ENCODE measurements at places on chromosomes 7 and 10.

GRCh38 chr10:109819807-109820206 lies 103.5 kb downstream of the XPNPEP1 start:
- no peak for DNase-seq

DNA sequence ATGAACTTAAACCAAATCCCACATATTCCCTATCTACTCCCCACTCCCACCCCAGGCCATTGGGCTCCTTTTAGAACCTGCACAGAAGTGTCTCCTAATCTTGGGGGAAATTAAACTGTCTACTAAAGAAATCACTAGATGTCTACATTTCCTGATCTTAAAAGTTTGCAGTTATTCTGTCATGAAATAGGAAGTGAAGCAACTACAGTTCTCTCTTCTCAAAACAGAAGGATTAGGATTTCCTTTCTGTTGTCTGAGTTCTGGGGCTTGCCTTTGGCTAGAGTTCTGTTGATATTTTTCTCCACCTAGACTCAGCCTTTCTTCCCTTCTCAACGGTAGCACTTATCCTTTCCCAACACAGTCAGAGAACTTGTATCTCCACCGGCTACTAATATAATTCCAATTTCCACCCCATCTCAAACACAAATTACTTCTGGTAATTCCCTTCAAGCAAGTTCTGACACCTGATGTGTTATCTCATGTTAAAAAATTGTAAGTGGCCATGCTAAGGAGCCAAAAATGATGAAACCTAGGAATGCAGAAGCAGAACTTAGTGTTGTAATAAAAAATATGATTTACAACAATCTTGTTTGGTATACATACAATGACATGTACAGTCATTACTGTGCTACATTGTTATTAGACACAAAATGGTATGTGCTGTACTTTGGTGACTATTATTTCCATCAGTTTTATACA lies 12.1 kb downstream of the OR9A4 start:
- no peak for DNase-seq

- no peak for DNase-seq
Observed at GRCh38 chr10:49837685-49838084, 75.6 kb upstream of the OGDHL start.

DNA sequence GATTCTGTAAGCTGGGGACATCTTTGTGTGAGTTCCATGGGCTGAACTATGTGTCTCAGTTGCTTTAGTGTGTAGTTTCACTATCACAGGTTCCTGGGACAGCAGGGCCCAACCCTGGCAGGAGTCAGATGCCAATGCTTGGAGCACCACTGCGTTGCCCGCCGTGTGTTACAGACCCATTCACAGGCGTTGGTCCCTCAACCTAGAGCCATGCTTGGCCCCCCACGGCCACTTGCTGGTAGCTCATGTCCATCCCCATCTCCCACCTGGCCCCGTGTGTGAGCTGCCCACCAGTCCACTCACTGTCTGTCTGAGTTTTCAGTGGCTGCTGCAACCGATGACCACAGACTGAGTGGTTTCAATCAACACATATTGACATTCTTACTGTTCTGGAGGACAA lies 546.9 kb downstream of the TCERG1L start:
- no peak for DNase-seq

GRCh38 chr10:43249962-43250614 lies 16.8 kb downstream of the RASGEF1A start:
- DNase-seq = no peak

GRCh38 chr10:77188000-77188395 lies 449.6 kb downstream of the KCNMA1 start:
- DNase-seq = no peak

GRCh38 chr10:27724287-27724686 lies 21.3 kb downstream of the MKX start:
- DNase-seq = no peak

DNA sequence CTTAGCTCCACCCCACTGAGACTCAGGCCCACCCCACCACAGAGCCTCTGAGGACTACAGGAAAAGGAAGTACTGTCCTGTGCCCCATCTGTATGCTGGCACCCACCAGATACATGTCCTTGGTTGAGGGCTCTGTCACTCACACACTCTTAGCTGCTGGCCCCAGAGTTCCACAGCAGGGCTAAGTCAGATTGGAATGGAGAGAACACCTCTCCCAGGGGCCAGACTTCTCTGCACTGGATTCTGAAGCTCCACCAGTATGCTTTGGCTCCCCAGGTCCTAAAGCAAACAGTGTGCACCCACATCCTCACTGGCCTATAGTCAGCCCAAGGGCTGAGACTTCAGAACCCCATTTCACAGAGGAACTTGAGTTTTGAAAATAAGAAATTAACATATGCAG lies 103.2 kb upstream of the PPP2R2D start:
- DNase-seq = no peak

DNA sequence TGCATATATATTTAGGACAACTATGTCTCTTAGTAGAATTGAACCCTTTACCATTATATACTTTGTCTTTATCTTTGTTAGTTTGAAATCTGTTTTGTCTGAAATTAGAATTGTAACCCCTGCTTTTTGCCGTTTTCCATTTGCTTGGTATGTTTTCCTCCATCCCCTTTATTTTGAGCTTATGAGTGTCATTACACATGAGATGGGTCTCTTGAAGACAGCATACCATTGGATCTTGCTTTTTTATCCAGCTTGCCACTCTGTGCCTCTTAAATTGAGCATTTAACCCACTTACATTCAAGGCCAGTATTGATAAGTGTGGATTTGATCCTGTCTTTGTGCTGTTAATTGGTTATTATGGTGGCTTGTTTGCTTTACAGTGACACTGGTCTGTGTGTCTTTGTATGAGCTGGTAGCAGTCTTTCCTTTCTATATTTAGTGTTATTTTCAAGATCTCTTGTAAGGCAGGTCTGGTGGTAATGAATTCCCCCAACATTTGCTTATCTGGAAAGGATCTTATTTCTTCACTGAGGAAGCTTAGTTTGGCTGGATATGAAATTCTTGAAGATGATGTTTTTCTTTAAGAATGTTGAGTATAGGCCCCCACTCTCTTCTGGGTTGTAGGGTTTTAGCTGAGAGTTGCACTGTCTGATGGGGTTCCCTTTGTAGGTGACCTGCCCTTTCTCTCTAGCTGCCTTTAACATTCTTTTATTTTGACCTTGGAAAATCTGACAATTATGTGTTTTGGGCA lies 149.5 kb downstream of the AHR start:
- no peak for DNase-seq

DNA sequence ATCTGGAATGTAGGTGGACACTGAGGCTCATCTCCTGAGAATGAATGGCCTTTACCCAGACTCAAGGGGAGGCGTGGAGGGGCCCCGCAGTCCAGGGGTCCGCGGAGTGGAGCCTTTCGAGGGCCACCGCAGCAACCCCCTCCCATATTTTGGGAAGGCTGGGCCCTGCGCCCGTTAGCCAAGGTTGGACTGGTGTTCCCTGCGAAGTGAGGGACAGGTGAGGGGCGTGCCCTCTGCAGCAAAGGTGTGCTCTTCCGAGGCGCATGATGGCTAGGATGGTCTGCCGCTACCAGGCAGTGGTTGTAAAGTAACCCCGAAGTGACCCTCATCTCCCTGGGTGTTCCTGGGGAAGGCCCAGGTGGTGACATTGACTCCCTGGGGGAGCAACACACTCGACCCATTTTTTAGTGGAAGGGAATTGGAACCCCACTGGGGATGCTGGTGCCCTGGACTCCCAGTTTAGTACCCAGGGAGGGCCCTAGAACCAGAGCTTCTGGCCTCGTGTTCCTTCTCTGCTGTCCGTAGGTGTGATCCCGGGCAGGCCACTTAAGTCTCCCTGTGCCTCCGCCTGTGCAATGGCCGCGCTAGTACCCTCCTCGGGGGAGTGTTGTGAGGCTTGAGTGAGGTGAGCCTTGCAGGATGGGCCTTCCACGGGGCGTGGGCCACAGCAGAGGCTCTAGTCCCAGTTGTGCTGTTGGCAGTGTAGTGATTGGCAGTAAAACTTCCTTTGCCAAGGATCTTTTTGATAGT lies 779 bp downstream of the FAM241B start:
- DNase-seq = no peak

- no peak for DNase-seq
Observed at GRCh38 chr10:132293813-132294520, 13.8 kb downstream of the STK32C start.

GRCh38 chr7:104207348-104207730 lies 474 bp downstream of the ORC5 start:
- no peak for DNase-seq

DNA sequence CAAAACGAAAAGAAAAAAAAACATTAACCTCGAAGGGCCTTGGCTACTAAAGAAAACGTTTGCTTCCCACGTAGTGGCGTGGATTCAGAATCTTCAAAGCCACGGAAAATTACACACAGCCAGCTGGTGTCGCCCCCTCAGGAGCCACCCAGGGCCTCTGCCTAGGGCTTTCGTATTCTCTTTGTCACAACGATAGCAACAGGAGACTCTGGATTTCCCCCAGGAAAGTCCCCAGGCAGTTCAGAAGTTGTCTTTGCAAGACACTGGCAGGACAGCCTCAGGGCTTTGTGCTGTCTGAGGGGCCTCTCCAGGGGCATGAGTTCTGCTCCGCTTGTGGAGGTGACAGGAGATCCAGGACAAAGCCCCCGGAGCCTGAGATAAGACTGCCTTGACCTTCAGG lies 150.2 kb upstream of the INSYN2A start:
- DNase-seq = no peak

GRCh38 chr7:20241194-20241910 lies 24.2 kb upstream of the MACC1 start:
- DNase-seq = no peak

- no peak for DNase-seq
Observed at GRCh38 chr7:51965454-51965853, 648.8 kb upstream of the COBL start.

DNA sequence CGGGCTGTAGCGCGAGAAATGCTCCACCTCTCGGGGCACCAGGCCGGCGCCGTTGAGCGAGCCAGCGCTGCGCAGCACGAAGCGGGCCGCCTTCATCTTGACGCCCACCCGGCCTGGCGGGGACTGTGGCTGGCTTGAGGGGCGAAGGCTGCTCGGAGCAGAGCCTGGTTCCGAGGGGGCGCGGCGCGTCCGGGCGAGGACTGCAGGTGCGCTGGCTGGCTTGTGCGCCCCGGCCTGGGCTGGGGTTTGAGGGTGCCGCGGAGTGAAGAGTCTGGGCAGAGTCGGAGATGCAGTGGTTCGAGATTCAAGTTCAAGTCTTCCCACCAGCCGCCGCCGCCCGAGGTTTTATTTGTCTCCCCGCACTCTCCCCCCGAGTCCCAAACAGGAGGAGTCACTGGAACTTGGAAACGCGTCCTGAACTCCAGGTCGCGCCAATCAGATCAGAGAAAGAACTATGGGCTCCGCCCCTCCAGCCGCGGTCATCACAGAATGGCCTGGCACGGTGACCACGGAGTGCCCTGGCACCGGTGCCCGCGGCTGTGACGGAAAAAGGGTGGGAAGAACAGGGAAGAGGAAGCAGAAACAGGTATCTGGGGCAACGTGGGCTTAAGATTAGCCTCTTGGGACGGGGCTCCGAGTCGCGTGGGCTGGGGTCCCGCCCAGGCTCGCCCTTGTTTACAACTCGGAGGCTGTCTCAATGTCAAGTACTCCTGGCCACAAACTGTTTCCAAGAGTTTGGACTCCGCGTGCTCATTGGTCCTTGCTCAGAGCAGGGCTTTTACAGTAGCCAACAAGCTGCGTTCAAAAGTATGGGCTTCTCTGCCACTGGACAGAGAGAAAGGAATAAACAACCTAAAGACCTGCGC lies at the start of gene PDK4:
Gene PDK4, minus strand, starts transcription at position 319 of the 866 bp plus-strand sequence. Its CDS starts 223 bp downstream, at position 96.
- DNase-seq = no peak

GRCh38 chr10:125034675-125035074 lies 92.8 kb downstream of the ZRANB1 start:
- no peak for DNase-seq

DNA sequence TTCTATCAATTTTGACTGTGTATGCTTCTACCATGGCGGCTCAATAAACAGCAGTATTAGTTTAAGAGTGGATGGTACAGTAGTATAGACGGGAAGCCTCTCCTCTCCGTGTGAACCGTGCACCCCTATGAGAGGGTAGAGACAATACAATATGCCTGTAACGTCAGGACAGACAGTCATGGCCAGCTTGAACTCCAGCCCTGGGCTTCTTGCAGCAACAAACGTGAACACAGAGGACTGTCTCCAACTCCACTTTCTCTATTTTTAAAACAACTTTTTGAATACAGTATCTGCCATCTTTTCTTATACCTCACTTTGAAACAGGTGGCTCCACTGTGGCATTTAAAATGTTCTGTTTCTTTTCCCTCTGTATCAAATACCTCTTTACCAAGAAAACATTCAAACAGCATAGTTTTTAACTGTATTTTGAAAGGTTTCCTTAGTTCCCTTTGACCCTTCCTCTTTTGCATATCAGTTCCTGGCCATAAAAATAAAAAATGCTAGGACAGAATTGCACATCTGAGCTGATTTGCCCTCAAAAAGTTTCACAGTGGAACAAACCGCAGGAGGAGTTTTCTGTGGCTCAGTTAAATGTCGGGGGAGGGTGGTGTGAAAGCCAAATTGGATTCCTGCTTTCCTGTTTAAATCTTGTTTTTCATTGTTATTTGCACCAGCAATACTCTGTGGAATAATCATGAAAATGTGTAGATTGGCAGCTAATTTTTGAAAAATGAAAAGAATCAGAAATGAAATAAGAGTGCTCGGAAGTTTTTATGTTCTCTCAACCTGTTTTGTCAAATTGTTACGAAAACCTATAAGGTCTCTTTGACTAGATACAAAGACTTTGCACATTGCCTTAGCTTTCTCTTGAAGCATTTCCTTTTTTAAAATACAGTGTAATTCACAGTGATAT lies 8.0 kb downstream of the IKZF1 start:
- no peak for DNase-seq

GRCh38 chr10:35574924-35575352 lies 30.2 kb upstream of the GJD4 start:
- DNase-seq = no peak

- no peak for DNase-seq
Observed at GRCh38 chr10:81136261-81136660, 598.6 kb downstream of the SH2D4B start.

DNA sequence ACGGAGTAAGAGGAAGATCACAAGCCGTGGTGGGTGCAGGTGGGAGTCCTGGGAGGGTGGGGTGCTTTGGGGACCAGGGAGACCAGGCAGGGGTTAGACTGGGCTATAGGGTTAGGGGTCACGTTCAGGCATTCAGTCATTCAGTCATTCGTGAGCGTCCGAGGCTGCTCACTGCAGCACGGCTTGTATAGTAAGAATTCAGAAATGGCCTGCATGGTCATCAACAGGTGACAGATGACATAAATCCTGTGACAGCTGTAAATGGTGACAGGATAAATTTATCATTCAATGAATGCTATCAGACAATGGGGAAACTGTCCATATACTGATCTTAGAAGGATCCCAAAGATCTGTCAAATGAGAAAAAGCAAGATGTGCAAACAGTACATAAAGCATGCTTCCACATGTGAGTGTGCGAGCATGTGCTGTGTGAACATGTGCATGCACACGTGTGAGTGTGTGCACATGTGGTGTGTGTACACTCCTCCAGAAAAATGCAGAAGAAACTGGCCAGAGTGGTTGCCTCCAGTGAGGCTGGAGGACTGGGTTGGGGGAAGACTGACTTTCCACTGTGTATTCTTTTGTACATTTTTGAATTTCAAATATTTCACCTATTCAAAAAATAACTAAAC lies 32.0 kb upstream of the SMARCD3 start:
- DNase-seq = no peak
